Activated T-cell treated with anti-CD3 and anti-CD28 coated beads, Interleukin-2, amount 50 U/mL, for 48 hours (primary cell): ENCODE measurements at places on chromosomes 6 and 20.

DNA sequence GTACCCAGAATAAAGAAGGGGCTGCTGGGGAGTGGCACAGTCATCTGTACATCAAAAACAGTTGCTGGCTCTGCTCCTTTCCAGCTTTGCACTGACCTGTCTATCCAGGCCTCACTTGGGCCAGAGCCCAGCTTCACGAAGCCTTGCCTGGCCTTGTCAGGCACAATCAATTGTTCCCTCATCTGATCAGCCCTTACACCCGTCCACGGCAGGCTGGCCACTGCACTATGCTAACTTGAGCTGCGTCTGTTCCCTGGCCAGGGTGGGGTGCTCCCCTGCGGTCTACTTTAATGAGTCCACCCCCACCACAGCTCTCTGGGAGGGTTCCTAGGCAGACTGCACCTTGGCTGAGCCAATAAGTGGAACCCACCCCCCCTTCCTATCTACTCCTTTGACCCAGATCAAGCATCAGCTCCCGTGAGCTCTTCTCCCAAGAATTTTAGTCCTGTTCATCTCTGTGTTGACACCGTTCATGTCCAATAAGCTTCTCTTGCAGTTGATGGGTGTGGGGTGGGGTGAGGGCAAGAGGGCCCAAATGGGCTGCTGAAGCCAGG is 74.3 kb upstream of the MLN start:
- DNase-seq: no peak

DNA sequence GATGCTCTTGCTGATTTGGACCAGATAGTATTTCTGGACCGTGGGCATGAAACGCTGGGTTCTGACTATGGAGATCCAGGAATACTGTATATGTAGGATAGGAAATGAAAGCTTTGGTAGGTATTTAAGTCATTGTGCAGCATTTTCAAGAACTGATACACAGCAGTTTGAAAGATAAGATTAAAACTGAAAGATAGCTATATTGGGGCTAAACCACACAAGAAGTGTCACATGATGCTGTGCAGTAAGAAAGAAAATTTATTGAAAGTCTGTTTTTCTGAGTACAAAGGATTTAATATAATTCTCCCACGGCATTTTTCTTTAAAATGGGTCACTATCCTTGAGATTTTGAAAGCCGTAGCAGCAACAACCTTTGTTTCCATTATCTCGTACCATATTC is 305 bp downstream of the IL17A start:
- no peak for DNase-seq

DNA sequence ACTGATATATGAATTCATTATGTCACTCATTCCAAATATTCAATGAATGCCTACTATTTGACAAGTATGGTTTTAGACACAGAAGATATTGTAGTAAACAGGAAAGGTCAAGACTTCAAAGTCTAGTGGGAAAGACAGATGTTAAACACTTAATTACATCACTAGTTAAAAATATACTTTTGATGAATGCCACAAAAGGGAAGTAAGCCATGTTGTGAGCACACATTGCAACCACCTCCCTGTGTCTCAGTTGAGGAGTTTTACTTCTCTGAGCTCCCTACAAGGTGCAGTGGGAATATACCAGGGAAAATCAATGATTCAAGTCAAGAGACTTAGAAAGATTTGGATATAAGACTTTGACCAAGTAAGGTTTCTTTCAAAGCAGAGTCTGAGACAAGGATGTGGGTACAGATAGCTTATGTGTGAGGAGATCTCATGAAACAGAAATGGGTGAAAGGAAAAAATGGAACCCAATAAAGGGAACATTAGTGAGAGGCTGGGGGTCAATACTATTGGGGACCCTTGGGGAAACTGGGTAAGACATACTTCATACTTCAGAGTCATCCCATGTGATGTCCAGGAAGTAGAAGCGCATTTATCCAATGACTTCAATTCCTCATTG is 503.7 kb downstream of the KIF16B start:
- no peak for DNase-seq

GRCh38 chr6:37538107-37538506 is 38.4 kb upstream of the CCDC167 start:
- DNase-seq: no peak

GRCh38 chr6:146498309-146498708 is 45.3 kb upstream of the RAB32 start:
- DNase-seq: no peak

GRCh38 chr20:21101453-21101931 is 4.7 kb downstream of the LINC00237 start:
- DNase-seq: peak; percentile 38

GRCh38 chr6:81783893-81784292 is 31.4 kb upstream of the TENT5A start:
- no peak for DNase-seq

GRCh38 chr6:150032598-150032997 is 7.3 kb upstream of the RAET1L start:
- no peak for DNase-seq

GRCh38 chr6:75308250-75308988 is 23.8 kb upstream of the TMEM30A start:
- DNase-seq: no peak

DNA sequence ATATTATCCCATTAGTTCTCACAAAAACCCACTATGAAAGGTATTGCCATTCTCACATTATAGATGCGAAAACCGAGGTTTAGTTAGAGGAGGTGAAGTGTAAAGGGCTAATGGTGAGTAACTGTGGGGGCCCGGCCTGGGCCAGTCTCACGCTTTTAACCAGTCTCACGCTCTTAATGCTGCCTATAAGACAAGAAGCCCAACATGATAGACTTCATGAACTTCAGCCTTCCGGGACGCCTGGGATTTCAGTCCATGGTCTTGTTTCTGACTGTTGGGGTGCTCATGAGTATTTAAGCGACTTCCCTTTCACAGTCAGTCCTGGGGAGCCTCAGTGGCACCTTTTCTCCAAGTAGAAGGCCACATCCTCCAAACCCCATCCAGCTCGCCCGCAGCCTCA is 31.7 kb downstream of the AGPAT4 start:
- DNase-seq: no peak

DNA sequence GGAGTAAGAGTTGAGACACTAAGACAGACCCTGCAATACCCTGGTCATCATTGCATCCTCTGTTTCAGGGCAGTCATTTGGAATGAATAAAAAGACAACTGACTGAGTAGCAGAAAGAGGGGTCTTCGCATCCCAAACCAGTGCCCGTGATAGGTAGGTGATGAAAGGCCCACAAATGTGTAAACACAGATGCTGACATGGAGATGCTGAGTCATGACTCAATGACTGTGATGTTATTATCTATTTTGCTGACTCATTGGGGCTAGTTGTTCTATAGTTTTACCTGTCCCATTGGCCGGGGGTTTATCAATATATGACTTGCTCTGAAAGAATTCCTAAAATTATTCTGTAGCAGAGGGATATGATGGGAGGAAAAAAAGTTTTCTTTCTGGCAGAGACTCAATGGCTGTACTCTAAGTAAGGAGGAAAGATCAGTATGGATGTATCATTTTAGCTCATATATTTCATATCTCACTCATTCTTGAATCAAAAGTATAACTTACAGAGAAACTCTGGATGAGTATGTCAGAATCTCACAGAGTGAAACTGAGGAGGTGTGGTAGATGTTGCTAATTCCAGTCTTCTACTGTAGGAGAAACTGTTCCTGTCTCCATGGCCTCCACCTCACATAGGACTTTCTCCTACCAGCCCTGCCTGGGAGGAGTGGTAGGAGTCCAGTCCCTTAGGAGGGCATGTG is 119.9 kb upstream of the PREP start:
- no peak for DNase-seq

DNA sequence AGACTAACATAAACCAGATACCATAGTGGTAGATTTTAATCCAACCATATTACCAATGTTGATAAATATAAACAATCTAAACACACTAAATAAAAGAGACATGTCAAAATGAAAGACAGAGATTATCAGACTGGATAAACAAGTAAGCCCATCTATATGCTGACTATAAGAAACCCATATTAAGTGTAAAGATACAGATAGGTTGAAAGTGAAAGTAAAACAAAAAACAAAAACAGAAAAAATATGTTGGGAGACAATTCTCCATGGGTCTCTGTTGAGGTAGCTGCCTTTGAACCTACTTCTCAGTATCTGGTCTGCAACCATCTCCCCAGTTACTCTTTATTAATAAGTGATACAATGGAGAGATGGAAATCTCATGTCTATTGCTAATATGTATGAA is 21.2 kb downstream of the REV3L start:
- DNase-seq: no peak

DNA sequence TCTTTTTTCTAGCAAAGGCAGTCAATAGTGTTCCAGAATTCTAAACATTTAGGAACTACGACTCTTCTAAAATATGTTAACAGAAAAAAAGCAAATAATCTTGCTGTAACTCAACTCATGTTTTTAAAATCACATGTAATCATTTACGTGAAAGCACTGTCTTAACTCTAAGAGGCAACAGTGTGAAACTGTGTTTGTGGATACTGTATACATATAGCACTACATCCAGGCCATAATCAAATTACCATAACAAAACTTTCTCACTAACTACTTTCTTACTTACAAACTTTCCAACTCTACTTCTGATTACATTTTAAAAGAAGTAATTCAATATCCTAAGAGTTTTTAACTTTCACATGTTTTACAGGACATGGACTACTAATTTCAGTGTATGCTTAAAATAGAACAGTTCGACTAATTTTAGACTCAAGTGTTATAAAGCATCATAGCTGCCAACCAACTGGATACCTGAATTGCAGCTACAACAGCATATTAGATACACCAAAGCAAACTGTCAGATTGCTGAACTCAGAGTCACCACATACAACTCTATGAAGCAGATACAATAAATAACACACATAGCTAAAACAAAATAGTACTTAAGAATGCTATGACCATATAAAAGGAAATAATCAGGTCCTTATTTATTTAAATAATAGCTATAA is 121.6 kb upstream of the BEND6 start:
- no peak for DNase-seq

DNA sequence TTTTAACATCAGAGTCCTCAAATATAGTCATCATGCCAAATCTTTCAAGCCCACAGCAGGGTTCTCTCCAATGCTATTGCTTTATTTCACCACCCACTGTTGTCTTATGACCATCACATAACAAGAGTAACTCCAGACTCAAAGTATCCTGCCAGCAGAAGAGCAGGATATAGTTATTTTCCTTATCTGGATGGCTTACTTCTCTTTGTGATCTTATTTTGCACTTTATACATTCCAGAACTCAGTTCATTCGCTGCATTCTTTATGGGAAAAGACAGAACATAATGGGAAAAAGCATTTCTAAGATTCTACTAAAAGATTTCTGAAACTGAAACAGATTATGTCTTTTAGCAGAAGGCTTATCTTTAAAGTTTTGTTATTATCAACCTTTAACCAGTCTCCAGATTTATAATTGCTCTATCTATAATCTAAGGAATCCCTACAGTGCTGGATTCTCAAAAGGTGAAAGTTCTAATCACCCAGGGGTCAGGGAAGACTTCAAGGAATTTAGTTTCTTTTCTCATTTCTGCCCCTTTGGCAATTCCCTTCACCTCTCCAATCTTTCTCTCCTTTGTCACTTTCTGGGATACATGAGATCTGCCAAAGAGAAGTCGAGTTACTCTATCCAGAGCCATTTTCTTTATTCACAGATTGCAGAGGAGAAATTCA is 190.4 kb downstream of the TPBG start:
- DNase-seq: no peak

GRCh38 chr20:55057779-55058415 is 582.5 kb downstream of the DOK5 start:
- DNase-seq: no peak

DNA sequence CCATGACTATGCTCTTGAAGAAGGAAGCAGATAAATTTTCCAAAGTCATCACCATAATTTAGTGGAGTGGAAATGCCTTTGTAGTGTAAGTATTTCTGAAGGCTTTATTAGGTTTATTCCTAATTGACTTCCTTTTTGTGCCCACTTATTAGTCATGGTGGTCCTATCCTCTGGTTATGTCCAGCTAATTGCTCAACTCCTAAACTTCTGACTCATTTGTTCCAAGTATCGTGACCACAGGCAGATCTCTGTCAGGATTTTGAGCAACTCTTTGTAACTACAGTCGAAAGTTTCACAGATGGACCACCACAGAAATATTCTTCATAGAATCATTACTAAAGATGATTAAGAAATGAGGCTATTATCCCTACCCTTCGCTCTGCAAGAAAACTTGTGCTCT is 315.6 kb upstream of the PTCHD4 start:
- DNase-seq: no peak
